ENCODE measurements at places on chromosomes 3 and 15.
A peak's percentile ranks its signal among the peaks of the same experiment; 100 is the strongest.

DNA sequence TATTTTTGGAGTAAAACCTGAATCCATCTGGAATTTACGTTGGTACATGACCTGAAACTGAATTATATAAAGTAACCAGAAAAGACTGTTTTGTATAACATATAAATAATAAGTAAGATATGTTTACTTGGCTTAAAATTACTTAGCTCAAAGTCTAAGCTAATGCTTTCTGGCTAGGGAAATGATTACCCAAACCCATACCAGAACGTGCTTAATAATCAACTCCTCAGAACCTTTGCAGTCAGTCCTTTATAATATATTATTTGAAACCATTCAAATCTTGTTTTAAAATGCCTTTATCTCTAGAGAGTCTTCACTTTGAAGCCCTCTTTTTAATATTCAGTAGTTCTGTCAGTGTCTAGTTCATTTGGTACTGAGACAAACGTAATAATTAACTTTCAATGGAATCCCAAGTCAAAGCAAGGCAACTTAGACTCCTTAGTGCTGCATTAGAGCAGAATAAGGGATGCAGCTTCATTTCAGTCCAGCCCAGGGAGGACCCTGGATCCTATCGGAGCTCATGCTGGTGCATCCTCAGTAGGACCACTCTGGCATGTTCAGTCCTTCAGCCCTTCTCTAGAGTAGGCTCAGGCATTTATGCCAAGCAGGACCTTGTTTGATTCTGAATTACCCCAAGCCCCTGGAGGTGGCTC lies 81.6 kb downstream of the MME start:
- no peak for DNase-seq

DNA sequence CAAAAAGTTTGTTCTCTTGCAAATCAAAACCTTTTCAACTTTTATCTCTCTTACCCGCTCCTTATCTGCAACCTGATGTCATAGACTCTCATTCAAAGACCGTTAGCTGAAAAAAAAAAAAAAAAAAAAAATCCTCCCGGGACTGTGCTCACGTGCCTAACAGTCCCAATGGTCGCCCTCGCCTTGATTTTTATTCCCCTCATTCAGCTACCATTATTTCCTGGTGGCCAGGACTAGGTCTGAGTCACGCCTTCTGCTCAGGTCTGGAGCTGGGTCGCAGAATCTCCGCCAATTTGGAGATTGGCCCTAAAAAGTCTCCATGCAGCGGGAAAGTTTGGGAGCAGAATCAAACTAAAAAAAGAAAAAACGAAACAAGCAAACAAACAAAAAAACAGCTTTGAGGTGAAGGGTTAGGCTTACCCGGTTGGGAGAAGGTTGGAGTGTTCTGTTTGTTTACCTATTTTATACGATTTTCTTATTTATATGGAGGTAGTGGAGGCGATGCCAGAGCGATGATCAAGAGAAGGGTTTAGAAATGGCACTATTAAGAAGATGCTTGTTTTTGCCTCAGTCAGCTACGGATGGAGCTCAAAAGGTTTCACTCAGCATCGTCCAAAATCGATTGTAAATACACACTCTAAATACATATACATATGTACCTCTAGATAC lies 51.1 kb downstream of the ZIC4 start:
- DNase-seq = no peak

DNA sequence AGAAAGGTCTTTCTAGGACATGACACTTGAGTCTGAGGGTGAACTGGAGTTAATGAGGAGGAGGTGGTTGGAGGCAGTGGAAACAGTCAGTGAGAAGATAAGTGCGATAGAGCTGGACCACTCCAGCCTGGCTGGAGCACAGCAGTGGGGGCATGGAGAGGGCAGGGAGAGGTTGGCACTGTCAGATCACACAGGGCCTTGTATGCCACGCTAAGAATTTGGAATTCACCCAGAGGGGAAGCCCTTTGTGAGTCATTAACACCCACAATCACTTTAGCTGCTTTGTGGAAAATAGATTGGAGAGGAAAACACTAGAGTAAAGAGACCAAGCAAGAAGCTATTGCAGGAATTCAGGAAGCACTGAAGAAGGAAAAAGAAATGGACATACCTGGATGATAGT lies 83.3 kb downstream of the ZNF621 start:
- DNase-seq = no peak

DNA sequence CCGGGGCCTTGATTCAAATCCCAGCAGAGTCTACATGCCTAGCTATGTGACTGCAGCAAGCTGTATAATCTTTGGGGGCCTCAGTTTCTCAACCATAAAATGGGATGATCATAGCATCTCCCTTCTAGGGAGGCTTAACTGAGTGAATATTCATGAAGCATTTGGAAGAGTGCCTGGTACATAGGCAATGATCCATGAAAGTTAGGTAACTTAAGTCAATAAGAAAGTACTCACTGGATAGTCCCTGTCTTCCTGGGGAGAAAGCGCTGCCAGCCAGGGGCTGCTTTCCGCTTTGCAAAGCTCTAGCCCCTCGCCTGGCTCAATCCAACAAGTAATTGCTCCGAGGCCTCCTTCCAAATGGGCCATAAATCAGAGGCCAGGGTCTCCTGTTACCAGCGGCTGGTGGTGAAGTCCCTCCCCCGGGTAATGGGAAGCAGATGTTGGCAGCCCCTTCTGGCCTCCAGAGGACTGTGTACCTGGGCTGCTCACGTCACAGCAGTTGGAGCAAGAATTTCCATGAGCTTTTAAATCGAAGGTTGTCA lies 521.9 kb upstream of the PROK2 start:
- DNase-seq = peak; percentile 54

GRCh38 chr3:177405191-177405672 lies 207.9 kb upstream of the TBL1XR1 start:
- no peak for DNase-seq

DNA sequence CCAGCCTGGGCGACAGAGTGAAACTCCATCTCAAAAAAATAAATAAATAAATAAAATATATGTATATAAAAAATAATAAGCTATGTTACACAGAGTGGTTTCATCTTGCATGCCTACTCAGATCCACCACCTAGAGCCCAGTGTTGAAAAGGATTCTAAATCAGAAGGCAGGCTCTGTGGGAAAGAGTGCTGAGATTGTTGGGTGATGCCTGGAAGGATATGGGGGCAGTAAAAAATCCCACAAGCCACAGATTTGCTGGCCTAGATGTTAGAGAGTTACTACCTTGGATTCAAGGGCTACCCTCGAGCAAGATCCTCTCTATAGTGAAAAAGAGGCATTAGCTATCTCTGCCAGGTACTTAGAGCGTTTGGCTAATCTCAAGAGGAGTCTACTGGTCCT lies 144.3 kb downstream of the STAC start:
- DNase-seq = no peak

- no peak for DNase-seq
Measured at GRCh38 chr3:135565546-135565945, 400.0 kb upstream of the PPP2R3A start.

GRCh38 chr15:65197337-65197645 lies 12.1 kb upstream of the CLPX start:
- DNase-seq = no peak

Measured in dermis blood vessel endothelial cell (primary cell).